ENCODE measurements at places on chromosomes 3 and 15.

DNA sequence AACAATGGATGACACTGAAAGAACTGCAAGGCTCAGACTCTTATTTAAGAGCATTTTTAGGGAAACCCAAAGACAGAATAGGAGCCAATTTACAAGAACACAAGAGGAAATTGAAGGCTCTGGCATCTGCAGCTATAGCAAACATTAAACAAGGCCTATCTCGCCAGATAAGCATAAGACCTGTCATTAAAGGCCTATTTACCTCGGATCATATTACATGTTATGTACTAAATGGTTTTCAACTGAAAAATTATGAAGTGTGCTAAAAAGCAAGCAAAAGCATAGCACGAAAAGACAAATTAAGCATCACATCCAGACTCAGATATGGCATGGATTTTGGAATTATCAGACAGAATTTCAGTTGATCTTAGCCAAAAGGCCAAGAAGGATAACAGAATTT is 617.1 kb downstream of the SQOR start:
- no peak for DNase-seq

DNA sequence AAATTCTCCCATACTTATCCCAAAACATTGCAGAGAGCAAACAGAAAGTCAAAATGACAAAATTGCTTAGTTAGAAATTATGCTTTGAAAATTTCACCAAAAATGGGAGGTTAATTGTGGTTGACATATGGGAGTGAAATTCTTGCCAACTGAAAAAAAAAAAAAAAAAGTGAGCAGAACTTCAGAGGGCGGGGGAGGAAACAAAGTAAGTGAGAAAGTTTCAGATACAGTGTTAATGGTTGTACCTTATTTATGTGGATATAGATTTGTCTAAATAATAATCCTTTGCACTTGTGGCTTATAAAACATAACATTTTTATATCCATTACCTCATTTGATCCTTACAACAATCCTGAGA is 91.5 kb upstream of the RAP2B start:
- no peak for DNase-seq

GRCh38 chr15:34275154-34275553 is 50.3 kb downstream of the EMC4 start:
- DNase-seq = no peak

GRCh38 chr15:72060687-72061250 is 57.2 kb downstream of the MYO9A start:
- DNase-seq = no peak

DNA sequence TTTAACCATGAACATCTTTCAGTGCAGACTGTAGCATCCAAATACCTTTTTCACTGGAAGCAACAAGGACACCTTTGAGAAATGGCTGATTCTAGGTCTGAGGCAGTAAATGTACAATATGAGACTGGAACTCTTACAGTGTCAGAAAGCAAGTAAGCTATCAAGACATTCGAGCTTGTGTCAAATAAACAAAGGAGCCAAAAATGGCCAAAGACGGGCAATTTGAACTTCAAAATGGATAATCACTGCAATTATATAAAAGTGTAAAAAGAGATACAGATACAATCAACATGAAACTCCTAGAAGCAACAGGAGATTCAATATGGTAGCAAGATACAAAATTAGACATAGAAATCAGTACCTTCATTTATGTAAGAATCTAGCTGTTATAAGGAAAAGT is 138.5 kb upstream of the CCDC54 start:
- no peak for DNase-seq

DNA sequence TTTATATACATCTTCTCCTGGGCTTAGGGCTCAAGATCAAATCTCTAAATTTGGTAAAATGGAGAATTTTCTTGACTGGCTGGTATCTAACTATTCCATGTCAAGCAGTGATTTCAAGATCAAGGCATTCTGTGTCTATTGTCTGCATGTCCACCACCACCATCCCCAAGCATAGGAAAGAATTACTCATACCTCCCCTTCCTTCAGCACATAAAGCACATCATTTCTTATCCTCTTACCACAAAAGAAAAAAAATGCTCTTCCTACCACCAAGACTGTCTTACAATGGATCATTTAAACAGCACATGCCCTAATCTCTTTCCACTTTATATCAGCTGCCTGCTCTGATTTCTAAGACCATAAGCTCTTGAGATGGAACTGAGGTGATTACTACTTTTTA is 470.5 kb upstream of the THBS1 start:
- no peak for DNase-seq

DNA sequence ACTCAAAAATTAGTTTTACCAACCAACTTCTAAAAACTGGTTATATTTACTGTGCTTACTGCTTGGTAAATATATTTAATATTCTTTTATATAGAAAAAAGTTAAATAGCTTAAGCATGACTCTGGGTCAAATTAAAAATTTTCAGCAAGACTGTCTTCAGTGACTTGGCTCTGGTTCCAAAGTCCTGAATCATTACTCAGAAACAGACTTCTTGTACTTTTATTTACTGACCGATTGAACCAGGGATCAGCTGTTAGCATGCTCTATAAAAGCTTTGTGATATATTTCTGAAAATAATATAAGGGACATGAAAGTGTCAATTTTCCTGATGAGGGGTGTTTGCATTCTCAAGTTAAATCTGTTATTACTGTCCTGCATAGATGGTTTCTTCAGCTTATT is 164.3 kb downstream of the MCTP2 start:
- no peak for DNase-seq

GRCh38 chr15:85691350-85692240 is 103.1 kb downstream of the KLHL25 start:
- DNase-seq = peak; percentile 11

DNA sequence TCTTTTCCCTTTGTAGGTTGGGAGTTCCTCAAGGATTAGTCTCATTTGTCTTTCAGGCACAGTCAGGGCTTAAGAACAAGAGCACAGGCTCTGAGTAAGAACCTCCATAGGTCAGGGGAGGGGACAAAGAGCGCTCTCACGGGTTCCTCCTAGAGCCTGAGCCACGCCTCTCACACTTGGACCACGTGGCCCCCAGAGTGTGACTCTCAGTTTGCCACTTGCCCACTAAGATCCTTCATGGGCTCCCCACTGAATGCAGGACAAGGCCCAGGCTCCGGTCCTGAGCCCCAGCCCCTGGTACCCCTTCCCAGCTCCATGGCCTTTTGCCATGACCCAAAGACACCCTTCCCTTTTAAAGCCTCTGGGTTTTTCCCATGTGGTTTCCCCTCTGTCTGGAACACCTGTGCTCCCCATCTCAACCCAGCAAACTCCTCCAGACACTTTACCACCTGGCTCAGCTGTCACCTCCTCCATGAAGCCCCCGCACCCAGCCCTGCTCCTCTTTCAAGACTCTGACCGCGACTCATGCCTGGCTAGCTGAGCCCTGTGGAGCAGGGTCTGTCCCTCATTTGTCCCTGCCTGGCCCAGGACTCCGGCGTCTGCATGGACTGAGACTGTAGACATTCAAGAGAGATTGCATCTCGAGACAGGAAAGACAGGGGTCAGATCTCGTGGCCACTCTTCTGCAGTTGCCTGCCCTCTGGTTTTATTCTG is 32.7 kb downstream of the IQSEC1 start:
- no peak for DNase-seq

- no peak for DNase-seq
These were observed 8.4 kb upstream of the STARD5 start for GRCh38 chr15:81332326-81332725.

GRCh38 chr3:123089611-123090331 is 22.9 kb downstream of the PDIA5 start:
- no peak for DNase-seq

All from GF-D8 (cell line).